ENCODE measurements at places on chromosomes 2 and 18. TPM values are rescaled to one million over a fixed set of nuclear protein-coding genes. Genes with fewer than 3 reads are reported as not detected.

CCDC74B gene
- total RNA-seq: 5.8 TPM

PAPOLG gene
- 15.2 TPM for total RNA-seq

TMEM198 gene
- 2.5 TPM for total RNA-seq

GRHL1 gene
- 3.2 TPM for total RNA-seq

COL6A3 gene
- total RNA-seq: 2.1 TPM

TOGARAM2 gene
- not detected for total RNA-seq

EVX2 gene
- total RNA-seq: not detected

POTEC gene
- not detected for total RNA-seq
